ENCODE measurements at places on chromosomes 5 and 9.

DNA sequence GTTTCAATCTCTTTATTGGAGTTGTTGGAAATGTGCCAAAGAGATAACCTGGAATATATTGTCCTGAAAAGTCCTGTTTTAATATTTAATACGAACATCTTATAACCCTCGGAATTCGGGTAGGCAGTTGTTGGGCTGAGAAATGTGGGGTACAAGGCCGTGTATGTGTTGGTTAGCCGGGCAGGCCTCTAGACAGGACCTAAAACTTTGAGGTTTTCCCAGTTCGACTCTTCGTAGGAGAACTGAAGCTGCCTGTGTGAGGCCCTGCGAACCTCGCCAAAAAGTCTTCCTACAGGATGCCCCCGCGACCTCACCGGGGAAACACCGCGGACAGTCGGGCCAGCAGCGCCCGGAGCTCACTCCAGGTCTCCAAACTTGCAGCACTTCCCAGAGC, 583 bp upstream of the TJP2 start:
- DNase-seq = no peak

GRCh38 chr9:4935001-4935672, 49.9 kb upstream of the JAK2 start:
- no peak for DNase-seq

DNA sequence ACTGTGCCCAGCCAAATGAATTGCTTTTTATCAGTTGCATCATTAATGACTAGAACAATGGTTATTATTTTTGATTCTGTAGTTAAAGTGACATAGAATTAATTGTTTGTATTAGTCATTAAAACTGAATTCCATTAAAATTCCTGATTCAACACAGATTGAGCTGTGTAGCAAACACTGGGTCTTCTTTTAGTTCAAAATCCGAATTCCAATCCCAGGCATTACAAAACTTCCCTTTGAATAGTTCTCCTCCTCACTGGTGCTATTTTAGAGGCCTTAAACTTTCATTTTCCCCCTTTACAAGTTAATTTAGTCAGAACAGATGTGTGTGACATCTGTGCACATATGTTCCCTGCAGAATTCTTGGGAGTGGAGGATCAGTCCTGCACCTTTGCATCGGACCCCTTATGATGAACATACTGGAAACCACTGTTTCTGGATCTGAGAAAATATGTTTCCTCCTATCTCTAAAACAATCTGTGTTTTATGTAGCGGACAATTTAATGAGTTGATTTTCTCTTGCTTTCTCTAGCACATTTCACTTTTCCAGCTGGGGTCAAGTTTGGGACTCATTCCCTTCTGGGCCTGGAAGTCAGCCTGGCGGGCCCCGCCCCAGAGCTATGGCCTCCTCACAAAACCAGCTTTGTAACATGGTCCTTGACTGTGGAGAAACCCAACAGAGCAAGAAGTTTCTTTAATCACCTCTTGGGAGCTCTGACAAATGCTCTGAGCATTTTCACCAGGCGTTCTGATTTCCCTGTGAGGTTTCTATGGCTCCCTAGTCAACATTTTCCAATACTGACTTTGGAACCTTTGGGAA, 87.9 kb upstream of the MAMDC2 start:
- DNase-seq = no peak

GRCh38 chr9:29044959-29045358, 1471.7 kb upstream of the C9orf72 start:
- DNase-seq = no peak

GRCh38 chr9:36818965-36819870, 214.8 kb downstream of the PAX5 start:
- DNase-seq = no peak

- no peak for DNase-seq
These were observed 23.8 kb upstream of the ALDH1B1 start for GRCh38 chr9:38368731-38369130.

- no peak for DNase-seq
These were observed 530.4 kb upstream of the CDH9 start for GRCh38 chr5:27568811-27569210.

DNA sequence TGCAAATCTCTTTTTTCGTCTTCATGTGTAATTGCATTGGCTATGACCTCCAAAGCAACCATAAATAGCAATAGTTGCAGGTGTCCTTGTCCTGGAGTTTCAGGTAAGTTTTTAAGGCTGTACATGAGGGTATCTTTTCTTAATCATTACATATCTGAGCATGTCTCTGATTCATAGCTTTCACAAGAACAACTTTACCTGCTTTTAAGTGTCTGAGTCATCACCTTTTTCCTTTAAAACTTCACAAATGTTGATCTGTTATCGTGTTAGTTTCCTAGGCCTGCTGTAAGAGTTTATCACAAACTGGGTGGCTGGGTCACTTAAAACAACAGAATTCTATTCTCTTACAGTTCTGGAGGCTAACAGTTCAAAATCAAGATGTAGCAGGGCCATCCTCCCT, 13.8 kb downstream of the GARNL3 start:
- DNase-seq = no peak

DNA sequence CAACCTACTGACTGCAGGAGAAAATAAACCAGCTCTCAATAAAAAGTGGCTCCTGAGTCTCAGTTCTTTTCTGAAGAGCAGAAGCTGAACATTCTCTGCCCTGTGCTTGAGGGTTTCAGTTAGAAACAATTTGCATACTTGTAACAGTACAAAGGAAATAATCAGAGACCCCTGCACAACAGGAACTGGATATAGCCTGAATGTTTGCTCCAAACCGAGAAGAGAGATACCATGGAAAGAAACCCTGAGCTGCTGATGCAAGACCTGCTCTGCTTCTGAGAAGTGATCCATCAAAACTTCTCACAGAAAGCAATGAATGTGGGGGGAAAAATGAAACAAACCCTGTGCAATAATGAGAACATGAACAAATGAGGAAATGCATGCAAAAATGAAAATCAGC, 592.9 kb downstream of the SEMA5A start:
- no peak for DNase-seq

DNA sequence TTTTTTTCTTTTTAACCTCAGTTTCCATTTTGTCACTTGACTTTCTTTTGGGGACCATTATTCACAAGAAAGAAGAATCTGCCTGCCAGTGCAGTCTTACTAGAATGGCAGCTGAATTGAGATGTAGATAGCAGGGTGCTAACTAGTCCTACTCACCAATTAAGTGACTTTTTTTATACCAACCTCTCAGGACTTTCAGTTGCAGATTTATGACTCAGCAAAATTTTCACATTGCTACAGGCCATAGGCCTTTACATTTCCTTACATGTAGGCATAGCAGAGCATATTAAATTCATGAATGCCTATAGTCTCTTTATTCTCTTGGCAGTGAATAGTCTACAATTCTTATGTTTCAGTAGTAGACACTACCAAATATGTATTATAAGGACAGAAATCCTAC, 54.0 kb upstream of the FKTN start:
- DNase-seq = no peak

DNA sequence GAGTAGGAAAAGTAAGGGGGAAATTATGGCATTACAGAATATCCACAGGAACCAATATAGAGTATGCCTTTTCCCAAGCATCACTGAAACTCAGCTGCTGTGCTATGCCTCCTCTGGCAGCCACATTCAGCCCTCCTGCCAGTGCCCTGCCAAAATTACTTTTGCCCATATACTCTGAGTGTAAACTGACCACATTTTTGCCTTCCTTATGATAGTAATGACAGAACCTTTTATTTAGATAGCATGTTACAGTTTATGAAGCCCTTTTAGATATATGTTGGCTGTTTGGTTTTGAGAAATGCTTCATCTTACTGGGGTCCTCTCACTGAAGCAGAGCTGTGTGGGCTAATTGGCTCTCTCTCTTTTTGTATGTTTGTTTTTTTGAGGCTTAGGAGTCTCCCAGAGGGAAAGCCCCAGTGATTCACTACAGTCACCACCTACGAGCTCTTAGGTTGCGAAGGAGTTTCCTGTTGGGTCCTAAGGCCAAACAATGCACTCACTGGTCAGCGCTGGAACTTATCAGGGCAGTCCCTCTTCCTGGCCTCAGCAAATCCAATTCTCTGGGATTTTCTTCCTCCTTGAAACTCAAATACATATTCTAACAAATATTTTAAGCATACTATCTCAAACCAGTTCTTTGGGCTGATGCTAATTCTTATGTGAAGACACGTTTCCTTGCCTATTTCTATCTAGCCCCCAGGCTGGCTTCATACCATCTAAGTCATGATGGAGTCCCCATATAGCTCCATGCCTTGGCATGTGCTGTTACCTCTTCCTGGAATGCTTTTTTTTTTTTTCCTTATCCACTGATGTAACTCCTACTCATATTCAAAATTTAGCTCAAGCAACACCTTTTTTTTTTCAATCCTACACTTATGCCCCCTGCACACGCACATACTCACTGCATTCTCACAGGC, 3.7 kb downstream of the PHF24 start:
- DNase-seq = no peak

DNA sequence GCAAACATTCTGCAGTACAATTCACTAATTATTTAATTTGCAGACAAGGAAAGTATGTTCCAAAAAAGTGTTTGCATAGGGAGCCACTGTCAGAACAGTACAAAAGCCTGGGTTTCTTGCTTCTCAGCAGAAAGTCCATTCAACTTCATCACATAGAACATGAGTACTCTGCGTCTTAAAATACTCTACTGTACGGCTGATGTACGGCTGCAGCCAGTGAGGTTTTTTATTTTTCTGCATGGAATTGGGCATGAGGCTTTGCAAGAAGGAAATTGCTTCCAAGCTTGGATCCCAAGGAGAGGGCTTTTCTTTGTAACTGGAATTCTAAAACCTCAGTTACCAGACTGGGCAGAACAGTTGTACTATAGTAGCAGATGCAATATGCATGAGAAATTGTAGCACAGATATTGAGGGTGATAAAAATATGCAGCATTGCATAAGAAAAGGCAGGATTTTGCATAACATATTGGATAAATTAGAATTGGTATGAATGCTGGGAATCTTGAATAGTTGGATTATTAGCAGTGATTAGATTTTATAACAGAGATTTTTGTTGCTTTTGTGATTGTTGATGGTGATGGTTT, 178.1 kb upstream of the CDH9 start:
- DNase-seq = no peak

DNA sequence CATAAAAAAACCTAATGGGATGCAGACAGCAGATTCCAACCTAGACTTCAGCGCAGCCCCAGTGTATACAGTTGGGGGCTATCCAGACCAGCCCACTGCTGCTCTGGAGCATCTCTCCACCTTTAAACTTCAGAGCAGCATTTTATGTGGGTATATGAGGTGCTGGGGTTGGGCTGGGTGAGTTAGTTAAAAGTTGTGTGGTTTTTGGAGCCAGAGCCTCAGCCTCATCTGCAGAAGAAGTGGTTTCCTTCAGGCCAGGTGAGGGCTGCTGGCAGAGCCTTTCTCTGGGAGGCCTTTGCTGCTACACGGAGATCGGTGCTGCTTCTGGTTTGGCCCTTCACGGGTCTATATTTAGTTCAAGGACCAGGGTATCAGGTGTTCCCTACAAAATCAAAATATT, 228.3 kb downstream of the PDZD2 start:
- peak; percentile 59 for DNase-seq

GRCh38 chr5:133356984-133357421, 255.3 kb downstream of the FSTL4 start:
- DNase-seq = no peak

DNA sequence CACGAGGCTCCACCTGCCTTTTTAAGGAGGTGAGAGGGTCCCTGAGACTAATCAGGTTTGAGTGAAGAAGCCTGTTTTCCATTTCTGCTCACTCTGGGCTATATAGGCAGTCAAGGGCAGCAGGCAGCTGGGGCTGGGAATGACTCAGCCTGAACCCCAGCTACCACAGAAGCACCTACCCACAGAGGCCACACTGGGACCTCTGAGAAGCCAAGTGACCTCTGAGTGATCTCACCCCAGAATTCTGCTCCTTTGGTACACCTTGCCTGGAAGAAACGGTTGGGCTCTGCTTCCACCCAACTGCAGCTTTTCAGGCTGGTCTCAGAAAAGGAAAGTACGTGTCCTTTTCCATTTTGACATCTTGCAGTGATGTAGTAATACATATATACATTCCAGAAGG, 6.8 kb downstream of the FAM219A start:
- no peak for DNase-seq

DNA sequence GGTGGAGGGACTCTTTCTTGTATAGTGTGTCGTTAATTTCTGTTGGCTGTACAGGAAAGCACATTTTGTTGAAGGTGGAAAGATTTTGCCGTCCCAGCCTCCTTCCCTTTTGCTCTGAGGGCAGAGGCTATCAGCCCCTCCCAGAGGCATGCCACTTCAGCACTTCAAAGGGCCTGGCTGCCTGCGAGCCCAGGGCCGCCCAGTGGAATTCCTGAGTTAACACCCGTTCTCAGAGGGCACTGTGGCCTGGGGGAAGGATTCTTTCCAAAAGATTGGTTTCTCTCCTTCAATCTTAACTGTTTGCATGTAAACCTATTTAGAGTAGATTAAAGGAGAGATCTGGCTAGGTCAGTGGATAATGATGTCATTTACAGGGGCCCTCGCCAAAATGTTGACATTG, 238.6 kb downstream of the FANCC start:
- DNase-seq = no peak

DNA sequence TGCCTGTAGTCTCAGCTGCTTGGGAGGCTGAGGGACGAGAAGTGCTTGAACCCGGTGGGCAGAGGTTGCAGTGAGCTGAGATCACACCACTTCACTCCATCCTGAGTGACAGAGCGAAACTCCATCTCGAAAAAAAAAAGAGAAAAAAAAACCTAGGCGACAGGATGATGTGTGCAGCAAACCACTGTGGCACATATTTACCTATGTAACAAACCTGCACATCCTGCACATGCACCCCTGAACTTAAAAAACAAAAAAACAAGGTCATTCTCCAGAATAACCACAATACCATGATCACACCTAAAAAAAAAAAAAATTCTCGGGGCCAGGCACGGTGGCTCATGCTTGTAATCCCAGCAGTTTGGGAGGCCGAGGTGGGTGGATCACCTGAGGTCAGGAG, 7.5 kb upstream of the DOLPP1 start:
- DNase-seq = no peak

DNA sequence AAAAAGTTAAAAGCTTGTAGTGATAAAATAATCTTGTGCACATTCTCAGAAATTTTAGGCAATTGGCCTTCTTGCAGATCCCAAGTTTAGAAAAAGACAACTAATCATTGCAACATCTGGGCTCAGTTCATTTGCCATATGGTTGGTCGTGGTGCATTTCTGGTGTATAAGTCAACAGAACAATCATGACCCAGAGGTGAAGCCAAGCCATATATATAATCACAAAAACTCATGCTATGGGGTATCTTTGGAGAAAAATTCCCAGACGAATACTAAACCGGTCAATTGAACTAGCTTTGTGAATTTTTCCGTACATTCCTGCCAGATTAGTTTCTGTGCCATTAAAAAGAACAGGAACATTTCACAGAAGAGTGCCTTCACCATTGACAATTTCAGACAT, 50.3 kb downstream of the FYB1 start:
- DNase-seq = no peak

DNA sequence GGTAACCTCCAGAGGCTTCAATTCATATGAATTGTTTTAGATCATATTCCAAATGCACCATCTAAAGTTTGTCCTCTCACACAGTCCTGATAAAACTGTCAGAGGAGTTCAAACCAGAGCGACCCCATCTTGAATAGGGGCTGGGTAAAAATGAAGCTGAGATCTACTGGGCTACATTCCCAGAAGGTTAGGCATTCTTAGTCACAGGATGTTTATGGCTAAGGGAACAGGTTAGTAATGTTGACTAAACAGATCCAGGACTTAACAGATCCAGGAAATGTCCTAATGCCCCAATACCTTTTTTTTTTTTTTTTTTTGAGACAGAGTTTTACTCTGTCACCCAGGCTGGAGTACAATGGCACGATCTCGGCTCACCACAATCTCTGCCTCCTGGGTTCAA, 192.6 kb upstream of the PRDM9 start:
- no peak for DNase-seq

- DNase-seq = peak; percentile 52
These were observed 65.0 kb downstream of the SLC1A1 start for GRCh38 chr9:4555236-4555635.

GRCh38 chr9:121577166-121577565, 74.3 kb upstream of the DAB2IP start:
- DNase-seq = no peak

All from CD4-positive, alpha-beta T cell treated with Interleukin-17A for 4 hours (primary cell).